ENCODE measurements at places on chromosomes 11 and 22.

GRCh38 chr11:93613231-93613831 is 48.2 kb upstream of the CEP295 start:
- DNase-seq, result no peak

DNA sequence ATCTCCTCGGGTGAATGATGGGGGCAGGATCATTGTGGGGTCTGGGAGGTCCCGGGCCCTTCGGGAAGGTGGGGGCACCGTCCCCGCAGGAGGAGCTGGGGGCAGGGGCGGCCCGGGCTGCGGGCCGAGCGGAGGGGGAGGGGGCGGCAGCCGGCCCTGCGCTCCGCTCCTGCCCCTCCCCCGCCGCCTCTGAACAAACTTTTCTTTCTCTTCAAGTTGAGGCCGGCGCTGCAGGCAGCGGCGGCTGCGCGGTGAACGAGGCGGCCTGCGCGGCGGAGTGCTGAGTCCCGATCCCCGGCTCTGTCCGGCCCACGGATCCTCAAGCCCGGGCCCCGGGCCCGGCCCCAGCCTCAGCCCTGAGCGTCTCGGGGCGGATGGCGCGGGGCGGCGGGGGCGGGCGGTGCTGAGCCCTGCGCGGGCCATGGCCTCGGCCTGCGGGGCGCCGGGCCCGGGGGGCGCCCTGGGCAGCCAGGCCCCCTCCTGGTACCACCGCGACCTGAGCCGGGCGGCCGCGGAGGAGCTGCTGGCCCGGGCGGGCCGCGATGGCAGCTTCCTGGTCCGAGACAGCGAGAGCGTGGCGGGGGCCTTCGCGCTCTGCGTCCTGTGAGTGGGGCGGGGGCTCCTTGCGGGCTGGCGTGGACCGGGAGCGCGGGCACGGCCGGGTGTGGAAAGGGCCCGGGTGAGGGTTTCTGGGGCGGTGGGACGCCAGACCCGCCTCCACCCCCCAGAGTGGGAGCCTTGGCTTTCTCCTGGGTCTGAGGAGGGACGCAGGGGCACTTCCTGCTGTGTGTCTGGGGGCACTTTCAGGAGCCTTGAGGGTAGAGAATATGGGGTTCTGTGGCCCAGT is at the start of gene INPPL1:
Gene INPPL1 (plus strand): TSS at position 204 of the 847 bp plus-strand sequence. CDS start 218 bp downstream, at position 422.
- DNase-seq, result peak; percentile 35

- no peak for DNase-seq
Measured at GRCh38 chr11:5486421-5486820, 2.1 kb upstream of the OR52D1 start.

GRCh38 chr11:102272047-102272824 is 45.0 kb upstream of the BIRC3 start:
- DNase-seq, result no peak

DNA sequence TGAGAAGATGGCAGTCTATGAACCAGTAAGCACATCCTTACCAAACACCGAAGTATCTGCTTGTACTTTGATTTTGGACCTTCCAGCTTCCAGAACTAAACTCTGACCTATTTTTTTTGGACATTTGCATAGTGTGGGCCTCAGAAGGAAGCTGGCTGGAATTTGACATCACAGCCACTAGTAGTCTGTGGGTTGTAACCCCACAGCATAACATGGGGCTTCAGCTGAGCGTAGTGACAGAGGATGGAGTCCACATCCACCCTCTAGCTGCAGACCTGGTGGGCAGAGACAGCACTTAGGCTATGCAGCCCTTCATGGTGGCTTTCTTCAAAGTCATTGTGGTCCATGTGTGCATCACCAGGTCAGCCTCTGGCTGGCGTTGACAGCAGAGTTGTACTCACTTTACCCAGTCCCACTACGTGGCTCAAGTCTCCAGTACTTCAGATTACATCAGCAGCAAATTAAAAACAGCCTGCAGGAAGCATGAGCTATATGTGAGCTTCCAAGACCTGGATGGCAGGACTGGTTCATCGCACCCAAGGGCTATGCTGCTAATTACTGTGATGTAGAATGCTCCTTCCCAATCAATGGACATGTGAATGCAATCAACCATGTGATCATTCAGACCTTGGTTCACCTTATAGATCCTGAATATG is 58.6 kb upstream of the VPREB1 start:
- DNase-seq, result no peak

DNA sequence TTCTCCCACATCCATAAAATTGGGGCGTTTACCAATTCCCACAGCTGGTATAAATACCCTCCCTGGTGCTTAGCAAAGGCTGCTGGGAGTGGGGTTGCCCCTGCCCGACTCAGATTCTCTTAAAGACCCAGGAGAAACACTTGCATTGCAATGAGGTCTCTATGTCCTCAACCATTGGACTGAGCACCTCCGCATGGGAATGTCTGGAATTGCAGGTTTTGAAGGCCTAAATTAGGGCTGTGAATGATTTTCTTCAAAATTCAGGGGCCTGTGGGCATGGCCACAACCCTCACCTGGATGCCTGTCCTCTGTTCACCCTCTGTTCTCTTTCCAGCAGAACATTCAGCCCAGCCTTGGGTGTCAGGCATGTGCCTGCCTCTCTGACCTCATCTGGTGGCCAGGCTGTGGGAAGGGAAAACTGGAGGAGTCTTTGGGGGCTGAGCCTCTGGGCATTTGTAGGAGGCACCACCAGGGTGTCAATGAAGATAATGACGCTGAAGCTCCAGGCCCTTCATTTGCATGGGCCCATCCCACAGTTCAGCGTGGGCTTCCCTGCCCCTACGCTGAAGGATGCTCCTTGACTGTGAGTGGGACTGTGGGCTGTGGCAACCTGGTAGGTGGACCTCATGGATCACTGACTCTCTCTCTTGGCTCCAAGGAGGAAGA is 52.7 kb upstream of the MYEOV start:
- no peak for DNase-seq

DNA sequence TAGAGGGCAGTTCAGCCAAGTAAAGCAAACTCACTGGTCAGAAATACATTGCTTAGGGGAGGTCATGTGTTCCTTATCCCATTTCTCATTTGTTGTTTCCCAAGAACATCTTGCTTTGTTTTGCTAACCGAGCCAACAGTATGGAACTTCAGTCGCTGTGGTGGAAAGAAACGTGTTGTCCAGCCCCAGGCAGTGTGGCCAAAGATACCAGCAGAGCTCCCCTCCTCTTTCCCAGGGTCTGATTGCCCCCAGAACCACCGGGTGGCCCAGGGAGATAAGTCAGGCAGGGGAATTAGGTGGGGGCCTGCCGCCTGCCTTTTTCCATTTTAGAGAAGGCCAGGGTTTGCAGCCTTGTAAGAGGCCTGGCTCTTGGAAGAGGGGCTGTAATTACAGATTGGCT is 98.7 kb upstream of the CRYBB3 start:
- DNase-seq, result no peak

DNA sequence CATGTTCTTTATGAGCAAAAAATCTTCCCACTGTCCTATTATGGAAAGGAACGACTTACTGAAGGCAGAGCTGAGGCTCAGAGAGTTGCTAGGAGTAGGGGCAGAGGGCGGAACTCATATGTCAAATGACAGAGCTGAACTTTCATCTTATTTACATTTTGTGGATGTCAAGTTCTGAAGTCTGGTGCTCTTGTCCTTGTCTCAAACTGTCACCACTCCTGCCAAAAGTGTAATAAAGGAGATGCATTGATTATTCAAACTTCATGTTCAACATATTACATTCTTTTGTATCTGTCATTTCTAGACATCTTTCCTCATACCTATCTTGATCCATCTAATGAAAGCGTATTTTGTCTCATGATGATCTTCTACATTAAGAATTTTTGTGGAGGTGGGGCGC is 57.1 kb upstream of the C11orf87 start:
- no peak for DNase-seq

DNA sequence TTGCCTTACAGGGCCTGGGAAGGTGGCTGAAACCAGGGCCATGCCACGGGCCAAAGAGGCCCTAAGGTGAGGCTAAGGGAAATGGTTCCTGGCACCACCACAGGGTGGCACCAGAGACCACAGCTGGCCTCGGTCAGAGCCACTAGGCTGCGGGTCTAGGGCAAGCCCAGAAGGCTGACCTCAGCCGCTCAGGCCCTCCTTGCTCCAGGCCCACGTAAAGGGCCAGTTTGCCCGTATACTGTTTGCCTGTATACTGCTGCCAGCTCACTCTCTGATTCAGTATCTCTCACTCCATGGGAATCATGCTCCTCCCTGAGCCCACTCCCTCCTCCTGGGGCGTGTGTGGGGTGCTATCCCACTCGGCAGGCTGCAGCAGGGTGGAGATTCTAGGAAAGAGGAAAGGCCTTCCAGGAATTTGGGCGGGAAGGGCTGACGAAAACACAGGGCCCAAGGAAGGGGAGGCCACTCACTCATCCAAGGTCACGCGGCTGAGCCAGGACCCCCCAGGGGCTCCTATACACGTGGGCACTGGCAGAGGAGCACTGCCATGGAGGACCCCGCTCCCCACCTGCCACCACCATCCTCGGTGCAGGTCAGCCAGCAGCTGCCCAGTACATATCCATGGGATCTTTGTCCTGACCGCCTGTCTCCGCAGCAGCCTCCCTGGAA is 62.4 kb downstream of the NECTIN1 start:
- peak; percentile 40 for DNase-seq

- peak; percentile 95 for DNase-seq
Measured at GRCh38 chr11:65425105-65425970, 2.7 kb downstream of the NEAT1 start.

GRCh38 chr11:123594188-123594901 is 60.1 kb downstream of the SCN3B start:
- DNase-seq, result no peak

DNA sequence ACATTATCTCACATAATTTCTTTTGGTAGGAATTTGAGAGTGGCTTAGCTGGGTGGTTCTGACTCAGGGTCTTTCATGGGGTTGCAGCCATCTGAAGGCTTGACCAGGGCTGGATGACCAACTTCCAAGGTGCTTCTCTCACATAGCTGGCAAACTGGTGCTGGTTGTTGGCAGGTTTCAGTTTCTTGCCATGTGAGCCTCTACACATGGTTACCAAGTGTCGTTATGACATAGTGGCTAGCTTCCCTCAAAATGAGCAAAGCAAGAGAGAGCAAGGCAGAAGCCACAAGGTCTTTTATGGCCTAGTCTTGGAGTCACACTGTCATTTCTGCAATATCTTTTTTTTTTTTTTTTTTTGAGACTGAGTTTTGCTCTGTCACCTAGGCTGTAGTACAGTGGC is 4.2 kb upstream of the TFIP11 start:
- no peak for DNase-seq

DNA sequence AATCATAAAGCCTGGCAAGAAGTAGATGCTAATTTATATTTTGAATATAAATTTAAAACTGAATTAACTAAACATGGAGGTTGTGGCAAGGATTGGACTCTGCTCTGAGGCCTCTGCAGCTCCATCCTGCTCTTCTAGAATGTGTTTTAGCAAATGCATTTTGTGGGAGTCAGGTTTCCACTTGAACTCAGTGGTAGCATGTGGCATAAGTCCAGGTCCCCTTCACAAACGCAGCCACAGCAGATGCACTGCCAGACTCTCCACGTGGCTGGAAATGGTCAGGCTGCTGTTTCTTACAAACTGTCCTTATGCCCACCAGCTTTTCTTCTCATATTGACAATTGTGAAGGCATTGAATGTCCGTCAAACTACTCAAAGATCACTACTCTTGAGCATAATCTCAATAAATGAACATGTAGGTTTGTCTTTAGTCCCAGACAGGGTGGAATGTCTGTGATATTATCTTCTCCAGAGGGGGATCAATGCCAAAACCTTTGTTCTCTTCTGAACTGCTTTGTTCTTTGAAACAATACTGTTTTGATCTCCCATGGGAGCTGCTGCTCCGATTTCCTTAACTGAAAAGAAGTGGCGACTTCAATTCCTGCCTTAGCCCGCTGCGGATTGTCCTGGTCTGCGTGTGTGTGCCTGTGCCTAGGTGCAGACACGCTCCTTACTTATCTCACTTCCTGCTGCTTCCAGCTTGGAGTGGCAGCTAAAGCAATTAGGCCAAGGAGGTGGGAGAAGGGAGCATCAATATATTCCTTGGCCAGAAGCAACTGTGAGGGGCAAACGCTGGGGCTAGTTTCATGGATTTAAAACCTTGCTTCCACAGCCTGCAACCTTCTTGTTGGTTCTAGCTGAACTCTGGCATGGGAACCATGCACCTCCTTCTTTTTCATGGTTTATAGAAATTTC is 24.2 kb downstream of the EIF4G2 start:
- no peak for DNase-seq

- DNase-seq, result no peak
Measured at GRCh38 chr11:78138694-78139421, 568 bp downstream of the ALG8 start.

DNA sequence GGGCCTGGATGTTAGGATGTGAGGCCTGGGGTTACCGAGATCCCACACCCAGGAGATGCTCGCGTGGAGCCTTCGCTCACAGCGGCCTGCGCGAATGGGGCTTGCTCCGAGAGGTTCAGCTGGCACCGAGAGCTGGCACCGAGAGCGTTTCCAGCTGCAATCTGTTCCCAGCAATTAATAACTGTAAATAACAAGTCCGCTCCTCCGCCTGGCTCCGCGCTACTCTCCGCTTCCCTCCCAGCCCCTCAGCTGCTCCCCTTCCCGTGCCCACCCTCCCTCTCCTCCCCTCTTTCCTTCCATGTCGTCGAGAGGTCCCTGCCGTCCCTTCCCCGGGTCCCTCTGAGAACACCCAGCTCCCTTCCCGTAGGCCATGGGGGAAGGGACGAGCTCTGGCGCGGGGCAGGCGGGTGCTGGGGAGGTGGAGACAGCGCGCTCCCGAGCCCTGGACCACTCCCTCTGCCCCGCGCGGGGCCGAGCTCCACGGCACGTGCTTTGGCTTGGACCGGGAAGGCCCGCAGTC is 110.8 kb downstream of the WNT7B start:
- no peak for DNase-seq

GRCh38 chr11:118437208-118438125 is 1.2 kb downstream of the KMT2A start:
- peak; percentile 45 for DNase-seq

DNA sequence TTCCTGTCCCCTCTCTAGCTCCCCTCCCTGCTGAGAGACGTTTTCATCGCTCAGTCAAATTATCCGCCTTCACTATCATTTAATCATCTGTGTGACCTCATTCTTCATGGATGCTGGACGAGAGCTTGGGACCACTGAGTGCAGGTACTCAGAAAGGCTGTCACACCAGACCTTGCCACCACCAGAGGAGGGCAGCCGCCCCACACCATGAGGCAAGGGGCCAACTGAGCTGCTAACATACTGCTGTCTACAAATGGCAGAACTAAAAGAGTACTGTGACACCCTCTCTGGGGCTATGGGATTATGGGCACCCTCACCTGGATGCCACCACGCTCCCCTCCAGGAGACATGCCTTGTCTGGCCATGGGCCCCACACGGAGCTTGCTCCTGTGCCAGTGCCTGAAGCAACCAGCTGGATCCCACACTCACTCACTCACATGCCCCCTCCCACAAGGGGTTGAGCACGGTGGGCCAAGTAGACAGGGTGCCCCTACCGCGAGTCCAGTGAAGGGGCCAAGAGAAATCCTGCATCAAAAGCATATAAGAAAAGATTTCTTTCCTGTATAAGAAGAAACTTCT is 670.0 kb upstream of the CCDC90B start:
- no peak for DNase-seq

Measured in CD4-positive, alpha-beta memory T cell (primary cell).